T-cell (primary cell): ENCODE measurements at places on chromosomes 16 and 17. TPM values are rescaled to one million over a fixed set of nuclear protein-coding genes. Genes with fewer than 3 reads are reported as not detected.

DNA sequence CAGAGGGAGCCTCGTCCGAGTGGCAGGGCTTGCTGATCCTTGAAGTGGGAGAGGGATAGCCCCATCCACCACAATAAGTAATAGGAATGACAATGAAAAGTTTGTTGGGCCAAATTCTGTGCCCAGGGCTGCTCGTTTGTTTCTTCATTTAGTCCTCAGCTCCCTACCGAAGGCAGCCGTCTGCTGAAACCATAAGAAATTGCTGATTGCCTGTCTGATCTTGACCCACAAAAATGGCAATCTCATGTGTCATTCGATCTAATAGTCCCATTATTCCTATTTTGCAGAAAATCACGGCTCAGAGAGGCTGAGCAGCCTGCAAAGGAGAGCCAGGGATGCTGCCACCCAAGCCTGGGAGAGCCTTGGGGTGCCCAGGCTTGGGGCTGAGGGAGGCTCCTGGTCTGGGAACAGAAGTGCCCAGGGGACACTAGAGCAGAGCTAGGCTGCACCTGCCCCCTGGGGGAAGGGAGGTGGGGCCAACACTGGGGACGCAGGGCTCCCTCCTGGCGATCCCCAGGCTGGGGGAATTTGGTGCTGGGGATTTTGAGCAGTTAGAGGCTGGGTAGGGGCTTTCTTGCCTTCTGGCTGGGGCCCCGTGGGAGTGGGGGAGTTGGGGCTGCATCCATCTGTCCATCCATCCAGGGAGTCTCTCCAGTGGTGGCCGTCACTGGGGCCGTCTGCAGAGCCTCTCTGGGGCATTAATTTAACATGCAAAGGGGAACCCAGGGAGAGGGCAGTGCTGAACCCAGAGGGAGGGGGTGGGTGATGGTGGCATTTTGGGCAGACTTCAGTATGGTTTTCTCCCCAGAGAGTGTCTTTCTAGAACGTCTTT is 53.5 kb downstream of the SOCS1 start:
- DNase-seq, result no peak
- H3K36me3 ChIP-seq, result no peaks in the 10 kb centered on the region
- no peak overlapping the region for H3K4me3 ChIP-seq
- no peak overlapping the region for H3K27ac ChIP-seq
- no peaks in the 10 kb centered on the region for H3K27me3 ChIP-seq

DNA sequence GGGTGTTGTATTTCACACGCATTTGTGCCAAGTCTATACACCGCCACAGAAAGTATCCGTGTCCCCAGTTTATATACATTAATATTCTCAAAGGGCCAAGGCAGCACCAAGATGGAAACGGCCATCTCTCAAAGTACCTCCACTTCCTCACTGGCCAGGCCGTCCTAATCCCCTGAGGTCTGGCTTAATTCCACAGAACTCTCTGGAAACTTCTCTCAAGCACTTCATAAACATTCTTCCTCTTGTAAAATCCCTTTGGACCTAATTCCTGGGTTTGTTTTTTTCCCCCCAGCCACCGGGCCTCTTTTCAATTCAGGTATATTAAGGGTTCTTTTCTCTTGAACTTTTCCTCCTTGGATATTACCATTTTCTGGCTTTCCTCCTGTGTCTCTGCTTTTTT is 5.1 kb upstream of the ERN1 start:
- no peaks in the 10 kb centered on the region for H3K27me3 ChIP-seq
- peaks cover 17% of the 10 kb centered on the region for H3K4me1 ChIP-seq
- H3K4me3 ChIP-seq, result no peak overlapping the region
- no peak overlapping the region for H3K27ac ChIP-seq
- no peak for DNase-seq

- no peak for DNase-seq
- H3K27ac ChIP-seq, result no peak overlapping the region
- no peaks in the 10 kb centered on the region for H3K27me3 ChIP-seq
Observed at GRCh38 chr16:69243479-69243878, 56.5 kb downstream of the SNTB2 start.

DNA sequence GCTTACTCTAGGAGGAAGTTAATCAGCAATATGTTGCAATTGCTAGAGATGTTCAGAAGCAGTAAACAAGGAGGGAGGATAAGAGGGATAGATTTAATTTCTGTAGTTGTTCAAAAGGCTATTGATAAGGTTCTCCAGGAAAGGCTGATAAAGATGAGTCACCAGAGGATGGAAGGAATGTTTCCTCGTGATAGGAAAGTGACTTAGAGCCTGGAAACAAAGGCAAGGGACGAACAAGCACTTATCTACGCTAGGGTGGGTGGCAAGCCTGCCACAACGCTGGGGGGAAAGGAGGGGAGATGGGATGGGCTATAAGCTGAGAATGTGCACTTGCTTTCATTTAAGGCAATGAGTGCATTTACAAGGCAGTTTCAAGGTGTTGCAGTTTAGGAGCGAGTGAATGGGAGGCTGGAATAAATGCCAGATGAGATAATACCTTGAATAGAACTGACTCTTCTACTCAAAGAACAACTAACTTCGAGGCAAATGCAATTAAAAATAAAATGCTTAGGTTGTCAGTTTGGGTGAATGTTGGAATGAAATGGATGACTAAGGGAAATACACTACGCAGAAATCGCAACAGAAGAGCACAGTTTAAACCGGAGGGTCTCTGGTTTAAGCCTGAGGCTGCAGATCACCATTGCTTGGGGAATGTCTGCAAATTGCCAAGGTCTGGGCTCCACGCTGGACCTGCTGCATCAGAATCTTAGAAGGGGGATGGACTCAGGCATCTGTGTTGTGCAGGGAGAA is 76.0 kb upstream of the RBBP6 start:
- H3K4me1 ChIP-seq, result no peaks in the 10 kb centered on the region
- no peaks in the 10 kb centered on the region for H3K36me3 ChIP-seq
- DNase-seq, result no peak
- no peak overlapping the region for H3K4me3 ChIP-seq

GRCh38 chr16:10827691-10828341 is 9.2 kb upstream of the TVP23A start:
- H3K4me3 ChIP-seq, result no peak overlapping the region
- H3K4me1 ChIP-seq, result no peaks in the 10 kb centered on the region
- no peaks in the 10 kb centered on the region for H3K27me3 ChIP-seq
- no peak for DNase-seq
- no peaks in the 10 kb centered on the region for H3K36me3 ChIP-seq
- H3K27ac ChIP-seq, result no peak overlapping the region

- H3K27me3 ChIP-seq, result no peaks in the 10 kb centered on the region
- H3K36me3 ChIP-seq, result no peaks in the 10 kb centered on the region
- DNase-seq, result no peak
- H3K4me3 ChIP-seq, result no peak overlapping the region
- H3K27ac ChIP-seq, result no peak overlapping the region
- no peaks in the 10 kb centered on the region for H3K4me1 ChIP-seq
Observed at GRCh38 chr17:50280801-50281441, 6.7 kb downstream of the TMEM92 start.

DNA sequence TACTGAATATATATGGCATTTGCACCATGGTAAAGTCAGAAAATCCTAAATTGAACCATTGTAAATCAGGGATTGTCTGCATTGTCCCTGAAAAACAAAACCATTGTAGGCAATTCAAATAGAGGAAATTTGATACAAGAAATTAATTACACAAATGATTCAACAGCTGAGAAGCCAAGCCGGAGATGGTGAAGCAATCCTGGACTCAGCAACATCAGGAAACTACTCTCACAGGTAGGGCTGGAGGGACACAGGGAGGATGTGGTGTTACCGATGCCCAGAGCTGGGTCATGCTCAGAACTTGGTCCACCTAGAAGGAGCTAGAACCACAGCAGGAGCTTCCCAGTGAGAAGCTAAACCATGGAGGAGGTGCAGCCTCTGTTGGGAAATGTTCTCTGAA is 18.5 kb upstream of the SCNN1B start:
- no peak overlapping the region for H3K27ac ChIP-seq
- no peak for DNase-seq
- peaks cover 19% of the 10 kb centered on the region for H3K27me3 ChIP-seq
- no peaks in the 10 kb centered on the region for H3K36me3 ChIP-seq
- no peak overlapping the region for H3K4me3 ChIP-seq

- no peak overlapping the region for H3K27ac ChIP-seq
- no peak overlapping the region for H3K4me3 ChIP-seq
- H3K27me3 ChIP-seq, result peaks cover under 1% of the 10 kb centered on the region
- DNase-seq, result no peak
- H3K4me1 ChIP-seq, result no peaks in the 10 kb centered on the region
- H3K36me3 ChIP-seq, result no peaks in the 10 kb centered on the region
Observed at GRCh38 chr16:74232806-74233465, 63.7 kb upstream of the PSMD7 start.

DNA sequence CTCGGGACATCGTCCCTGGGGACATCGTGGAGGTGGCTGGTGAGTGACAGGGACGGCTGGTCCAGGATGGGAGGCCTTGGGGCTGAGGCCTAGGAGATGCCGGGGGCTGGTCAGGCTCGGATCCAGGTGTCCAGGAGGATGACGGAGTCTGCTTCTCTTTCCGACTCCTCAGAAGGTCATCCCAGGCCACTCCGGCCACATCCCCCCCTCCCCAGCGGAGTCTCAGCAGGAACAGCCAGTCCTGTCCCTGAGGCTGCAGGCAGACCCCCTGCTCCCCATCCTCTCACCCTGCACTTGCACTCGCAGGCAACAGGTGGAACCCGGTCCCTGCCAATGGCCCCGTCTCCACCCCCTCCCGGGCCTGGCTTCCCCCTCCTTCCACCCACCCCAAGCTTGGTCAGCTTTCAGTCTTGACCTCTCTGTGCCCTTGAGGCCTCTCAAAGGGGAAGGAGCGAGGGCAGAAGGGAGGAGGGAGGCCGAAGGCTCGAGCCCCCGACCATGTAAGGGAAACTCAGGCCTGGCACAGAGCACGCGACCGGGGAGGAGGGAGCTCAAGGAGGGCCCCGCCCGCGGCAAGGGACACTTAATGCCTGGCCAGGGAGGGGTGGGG is 4.4 kb downstream of the ATP2A1 start:
- no peak for DNase-seq
- no peak overlapping the region for H3K27ac ChIP-seq
- no peak overlapping the region for H3K4me3 ChIP-seq
- no peaks in the 10 kb centered on the region for H3K36me3 ChIP-seq
- peaks cover 2% of the 10 kb centered on the region for H3K4me1 ChIP-seq

DNA sequence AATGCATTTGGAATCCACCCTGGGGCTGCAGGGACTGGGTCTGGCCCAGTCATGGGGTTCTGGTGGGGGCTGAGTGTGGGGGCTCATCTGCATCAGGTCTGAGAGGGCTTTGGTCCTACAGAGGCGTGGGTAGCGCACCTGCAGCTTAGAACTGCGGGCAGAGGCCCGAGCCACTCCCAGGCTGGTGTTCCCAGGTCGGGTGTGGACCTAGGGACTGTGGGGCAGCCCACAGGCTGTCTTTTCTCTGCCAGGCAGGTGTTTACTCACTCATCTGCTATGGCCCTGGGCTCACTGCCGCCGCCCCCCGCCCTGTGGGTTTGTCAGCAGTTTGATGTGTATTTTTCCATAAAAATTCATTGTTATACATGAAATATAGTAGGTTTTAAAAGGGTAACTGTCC is 27.0 kb upstream of the DOC2B start:
- no peak overlapping the region for H3K27ac ChIP-seq
- no peak for DNase-seq
- H3K4me3 ChIP-seq, result no peak overlapping the region
- no peaks in the 10 kb centered on the region for H3K4me1 ChIP-seq

- no peak overlapping the region for H3K4me3 ChIP-seq
- DNase-seq, result no peak
- no peaks in the 10 kb centered on the region for H3K4me1 ChIP-seq
- no peaks in the 10 kb centered on the region for H3K36me3 ChIP-seq
- H3K27ac ChIP-seq, result no peak overlapping the region
Observed at GRCh38 chr16:66862023-66862520, 17.9 kb downstream of the CA7 start.

DNA sequence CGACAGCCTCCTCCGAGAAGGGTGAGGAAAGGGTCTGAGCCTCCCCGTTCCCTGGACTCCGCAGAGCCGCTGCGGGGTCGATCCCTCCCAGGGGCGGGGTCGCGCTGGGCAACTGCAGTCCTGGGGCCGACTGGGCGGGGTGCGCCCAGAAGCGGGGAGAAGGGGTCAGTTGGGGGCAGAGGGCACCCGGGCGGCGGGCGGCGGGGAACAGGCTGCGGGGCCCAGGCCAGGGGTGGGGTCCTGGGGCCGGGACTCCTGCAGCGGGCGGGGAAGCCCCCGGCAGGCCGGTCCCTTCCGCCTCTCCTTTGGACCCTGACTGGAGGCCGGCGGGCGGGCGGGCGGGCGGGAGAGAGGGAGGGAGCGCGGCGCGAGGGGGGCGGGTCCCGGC is 352 bp downstream of the GGNBP2 start:
- H3K27ac ChIP-seq, result peak overlapping the region; percentile 88
- H3K4me1 ChIP-seq, result peaks cover 33% of the 10 kb centered on the region
- DNase-seq, result no peak
- H3K36me3 ChIP-seq, result peaks cover 5% of the 10 kb centered on the region

GRCh38 chr16:71954699-71955195 is 45.5 kb downstream of the PKD1L3 start:
- H3K27ac ChIP-seq, result no peak overlapping the region
- no peaks in the 10 kb centered on the region for H3K36me3 ChIP-seq
- H3K27me3 ChIP-seq, result no peaks in the 10 kb centered on the region
- no peak for DNase-seq
- H3K4me1 ChIP-seq, result peaks cover 3% of the 10 kb centered on the region

Gene PRAC2
- not detected for total RNA-seq

Gene FBXW10B
- total RNA-seq, result 0.85 TPM

Gene SOX15
- total RNA-seq, result 1.2 TPM

Gene TBC1D3B
- total RNA-seq, result 10.2 TPM

Gene EXOSC6
- total RNA-seq, result 32.0 TPM

Gene CTRL
- total RNA-seq, result 11.6 TPM
